ENCODE measurements at places on chromosomes 6 and 20. TPM values are rescaled to one million over a fixed set of nuclear protein-coding genes. Genes with fewer than 3 reads are reported as not detected.

- no peak for DNase-seq
Observed at GRCh38 chr6:130437961-130438360, 72.1 kb downstream of the TMEM200A start.

DNA sequence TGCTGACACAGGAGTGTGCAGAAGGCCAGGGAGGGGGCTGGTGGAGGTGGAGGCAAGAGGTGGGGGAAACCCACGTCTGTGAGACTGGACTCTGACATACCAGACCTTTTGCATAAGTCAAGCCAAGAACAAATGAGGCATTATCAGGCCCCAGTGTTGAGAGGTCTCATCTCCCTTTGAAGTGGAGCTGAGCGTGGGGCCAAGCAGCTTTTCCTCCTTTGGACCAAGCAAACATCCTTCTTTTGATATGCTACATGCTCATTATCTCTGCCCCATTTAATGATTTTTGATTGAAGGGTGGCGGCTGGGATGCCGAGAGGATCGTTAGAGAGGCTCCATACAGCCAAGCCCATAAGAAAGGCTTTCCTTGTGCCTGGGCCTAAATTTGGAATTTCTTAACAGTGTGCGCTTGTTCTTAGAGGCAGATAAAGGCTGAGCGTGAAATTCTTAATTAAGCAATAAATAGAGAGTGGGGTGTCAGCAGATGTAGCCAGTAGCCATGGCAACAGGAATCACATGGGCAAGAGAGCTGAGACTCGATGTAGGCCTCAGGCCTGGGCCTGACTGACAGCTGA lies 244.5 kb downstream of the PKHD1 start:
- DNase-seq: no peak

Gene PCED1A
- polyA plus RNA-seq: 20.8 TPM

- DNase-seq: peak; percentile 83
Observed at GRCh38 chr6:84052204-84052882, 18.8 kb downstream of the MRAP2 start.

- no peak for DNase-seq
Observed at GRCh38 chr6:2806644-2807043, 35.0 kb downstream of the SERPINB1 start.

DNA sequence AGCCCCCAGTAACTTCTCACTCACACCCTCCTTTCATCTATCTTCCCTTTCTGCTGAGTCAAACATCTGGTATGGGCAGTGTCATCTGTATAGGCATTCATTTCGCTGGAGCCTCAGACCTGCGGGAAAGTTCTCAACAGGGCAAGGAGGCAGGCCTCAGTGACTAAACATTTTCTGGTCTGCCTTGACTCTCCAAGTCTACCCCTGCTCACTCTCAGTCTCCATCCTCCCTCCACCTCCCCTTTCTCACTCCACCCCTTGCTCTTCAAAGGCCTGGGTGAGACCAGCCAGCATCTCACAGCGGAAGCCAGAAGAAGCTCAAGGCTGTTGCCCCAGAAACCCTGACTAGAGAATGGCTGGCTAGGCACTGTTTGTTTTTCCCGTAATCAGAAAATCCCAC lies 105.0 kb upstream of the BEND6 start:
- peak; percentile 20 for DNase-seq

- no peak for DNase-seq
Observed at GRCh38 chr6:150249261-150249660, 106.4 kb downstream of the PPP1R14C start.

Gene RBPJL
- 0.26 TPM for polyA plus RNA-seq

GRCh38 chr6:105151644-105152043 lies 28.2 kb downstream of the POPDC3 start:
- DNase-seq: no peak

GRCh38 chr20:63579017-63579694 lies 5.1 kb upstream of the HELZ2 start:
- DNase-seq: no peak

GRCh38 chr6:17485181-17485580 lies 91.8 kb downstream of the CAP2 start:
- DNase-seq: no peak

DNA sequence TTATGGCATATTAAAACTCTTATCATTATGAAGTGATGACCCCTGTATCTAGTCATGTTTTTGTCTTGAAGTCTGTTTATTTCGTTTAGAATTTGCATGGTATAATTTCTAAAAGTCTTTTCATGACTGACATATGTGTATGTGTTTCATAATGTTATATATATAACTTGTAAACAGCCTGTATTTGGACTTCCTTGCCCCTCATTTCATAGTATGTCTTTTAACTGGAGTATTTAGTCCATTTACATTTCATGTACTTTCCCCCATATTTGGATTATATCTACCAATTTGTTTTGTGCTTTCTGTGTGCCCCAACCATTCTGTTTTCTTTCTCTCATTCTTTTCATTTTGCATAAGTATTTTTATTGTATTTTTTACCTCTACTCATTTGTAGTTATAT lies 59.0 kb downstream of the SYCP2L start:
- DNase-seq: no peak

Gene JPH2
- 3.7 TPM for polyA plus RNA-seq

DNA sequence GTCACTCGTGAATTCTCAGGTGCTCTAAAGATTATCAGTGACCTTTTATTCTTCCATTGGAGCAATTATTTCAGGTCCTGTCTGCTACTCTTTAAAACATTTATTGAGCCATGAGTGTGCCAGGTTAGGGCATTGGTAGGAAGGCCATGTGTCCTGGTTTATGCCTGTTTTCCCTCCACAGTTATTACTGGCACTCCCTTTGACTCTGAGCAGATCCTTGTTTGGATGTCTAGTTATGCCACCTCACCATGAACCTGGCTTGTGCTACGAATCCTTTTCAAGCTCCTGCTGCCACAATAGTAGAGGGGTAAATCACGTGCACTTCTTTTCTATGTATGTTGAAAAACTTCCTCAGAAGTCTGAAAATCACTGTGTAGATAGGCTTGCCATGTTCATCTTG lies 27.4 kb downstream of the CRYBG1 start:
- DNase-seq: no peak

DNA sequence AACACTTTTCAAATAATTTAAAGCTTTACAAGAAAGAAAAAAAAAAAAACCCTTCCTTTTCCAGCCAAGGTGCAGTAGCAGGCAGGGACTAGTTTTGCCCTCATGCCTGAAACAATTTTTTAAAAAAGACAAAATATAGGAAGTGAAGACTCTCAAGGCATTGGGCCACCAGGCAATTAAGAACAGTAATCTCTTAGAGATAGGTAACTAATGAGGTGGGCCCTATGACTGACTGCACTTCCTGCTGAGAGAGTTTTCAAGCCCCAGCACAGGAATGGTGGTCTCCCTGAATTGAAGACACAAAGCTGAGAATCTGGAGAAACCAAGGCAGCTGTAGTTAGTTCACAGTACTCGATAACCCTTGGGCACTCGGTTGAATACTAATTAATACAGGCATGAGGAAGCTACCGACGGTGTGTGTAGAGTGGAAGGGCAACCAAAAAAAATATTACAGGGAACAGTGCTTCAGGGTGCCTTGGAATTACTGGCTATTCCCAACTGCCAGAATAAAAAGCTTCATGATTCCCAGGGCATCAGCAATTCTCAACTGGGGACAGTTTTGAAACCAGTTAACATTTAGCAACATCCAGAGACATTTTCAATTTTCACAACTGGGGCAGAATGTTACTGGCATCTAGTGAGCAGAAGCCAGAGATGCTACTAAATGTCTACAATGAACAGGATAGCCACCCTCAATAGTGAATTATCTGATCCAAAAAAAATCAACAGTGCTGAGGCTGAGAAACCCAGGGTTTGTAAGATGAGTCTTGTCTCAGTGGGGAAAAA lies 36.0 kb upstream of the PLN start:
- DNase-seq: no peak

DNA sequence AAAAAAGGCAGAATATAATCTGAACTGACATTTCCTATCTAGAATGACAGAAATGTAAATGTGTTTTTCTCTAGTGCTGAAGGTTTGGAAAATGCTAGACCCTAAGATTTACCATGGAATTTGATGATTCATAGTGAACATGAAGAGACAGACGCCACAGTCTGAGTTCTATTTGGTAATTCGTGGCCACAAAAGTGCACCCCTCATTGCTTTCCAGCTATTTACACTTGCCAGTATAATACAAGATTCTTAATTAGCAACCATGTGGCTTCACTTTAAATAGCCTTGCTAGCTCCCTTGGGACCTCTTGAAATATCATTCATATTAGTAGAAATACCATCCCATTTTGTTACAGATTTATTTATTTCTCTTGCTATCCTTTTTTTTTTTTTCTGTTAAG lies 636.8 kb downstream of the PRKN start:
- no peak for DNase-seq

DNA sequence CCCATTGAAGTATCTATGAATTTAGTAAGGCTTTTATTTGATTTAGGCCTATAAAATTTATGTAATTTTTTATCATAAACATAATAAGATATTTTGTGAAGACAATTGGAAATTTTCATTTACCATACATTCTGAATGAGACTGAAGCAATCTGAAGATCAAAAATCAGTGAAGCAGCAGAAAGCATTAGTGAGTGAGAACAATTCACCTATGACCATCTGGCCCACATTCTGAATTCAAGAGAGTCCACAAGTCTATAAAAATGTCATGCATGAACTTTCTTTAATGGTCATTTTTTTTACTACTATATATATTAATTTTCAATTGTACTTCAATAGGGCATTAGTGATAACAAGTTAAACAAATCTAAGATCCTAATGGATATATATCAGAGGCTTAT lies 1026.6 kb upstream of the MAP3K7 start:
- DNase-seq: no peak

Gene CDH22
- polyA plus RNA-seq: 2.6 TPM

DNA sequence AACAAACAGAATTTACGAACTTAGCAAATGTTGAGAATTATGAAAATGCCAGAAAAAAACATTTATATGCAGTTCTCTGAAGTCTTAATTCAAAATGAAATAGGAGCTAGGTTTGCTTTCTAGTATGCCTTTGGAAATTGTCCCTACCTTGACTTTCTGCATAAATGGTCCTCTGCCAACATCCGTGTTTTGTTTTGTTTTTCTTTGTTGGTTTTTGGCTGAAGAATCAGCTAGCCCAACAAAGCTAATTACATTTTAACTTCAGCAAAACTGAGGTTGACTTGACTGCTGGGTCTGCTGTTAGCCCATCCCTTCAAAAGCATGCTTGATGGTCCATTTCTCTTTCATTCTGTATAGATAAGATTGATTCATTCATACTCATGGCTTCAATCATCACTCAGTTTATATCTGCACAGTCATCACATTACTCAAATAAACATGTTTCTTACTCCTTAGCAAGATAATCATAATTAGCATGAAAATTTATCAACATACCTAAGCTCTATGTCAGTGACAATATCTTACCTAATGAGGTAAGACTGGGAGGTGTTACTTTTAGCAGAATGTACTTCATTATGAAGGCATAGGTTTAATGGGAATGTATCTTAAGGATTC lies 76.4 kb downstream of the ADGRB3 start:
- no peak for DNase-seq

DNA sequence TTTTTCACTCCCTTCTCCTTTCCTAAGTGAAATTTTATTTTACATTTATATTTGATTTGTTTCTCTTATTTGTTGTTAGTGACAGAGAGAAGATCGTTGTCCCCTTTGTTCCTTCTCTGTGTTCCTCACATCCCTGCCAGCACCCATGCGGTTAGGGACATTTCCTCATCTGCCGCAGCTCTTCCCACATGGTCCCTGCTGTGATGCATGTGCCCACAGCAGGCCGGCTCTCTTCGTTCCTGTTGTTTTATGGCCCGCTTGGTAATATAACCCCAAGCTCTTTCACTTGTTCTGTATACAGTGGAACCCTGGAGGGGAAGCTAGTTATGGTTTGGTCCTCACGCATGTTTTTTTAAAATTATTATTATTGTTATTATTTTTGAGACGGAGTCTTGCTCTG lies 23.6 kb downstream of the DTD1 start:
- no peak for DNase-seq

DNA sequence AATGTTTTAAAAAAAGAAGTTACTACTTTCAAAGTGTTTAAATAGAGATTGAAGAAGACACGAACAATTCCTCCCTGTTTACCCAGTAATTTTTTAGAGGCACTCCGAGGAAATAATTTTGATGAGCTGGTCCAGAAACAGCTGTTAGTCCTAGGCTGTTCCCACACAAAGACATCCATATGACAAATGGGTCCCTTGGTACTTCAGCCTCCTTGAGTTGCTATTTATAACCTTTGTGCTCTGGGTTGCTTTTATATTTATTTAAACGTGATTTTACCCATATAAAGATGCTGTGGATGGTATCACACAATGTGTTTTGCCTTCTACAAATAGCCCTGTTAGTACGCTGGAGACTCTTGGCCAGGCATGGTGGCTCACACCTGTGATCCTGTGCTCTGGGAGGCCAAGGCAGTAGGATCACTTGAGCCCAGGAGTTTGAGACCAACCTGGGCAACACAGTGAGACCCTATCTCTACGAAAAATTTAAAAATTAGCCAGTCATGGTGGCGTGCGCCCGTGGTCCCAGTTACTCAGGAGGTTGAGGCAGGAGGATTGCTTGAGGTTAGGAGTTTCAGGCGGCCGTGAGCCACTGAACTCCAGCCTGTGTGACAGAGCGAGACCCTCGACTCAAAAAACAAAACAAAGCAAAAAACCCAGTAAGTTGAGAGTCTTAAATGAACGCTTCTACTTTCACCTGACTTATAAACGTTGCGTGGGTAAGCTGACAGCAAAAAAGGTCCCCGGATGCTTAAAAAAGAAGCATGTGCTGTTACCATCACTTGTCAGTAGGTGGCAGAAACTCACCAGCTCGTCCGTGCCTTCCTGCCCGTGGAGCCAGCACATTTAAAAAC lies 56.9 kb upstream of the ARMH2 start:
- DNase-seq: peak; percentile 80

- DNase-seq: peak; percentile 39
Observed at GRCh38 chr6:15444881-15445280, 199.0 kb downstream of the JARID2 start.

DNA sequence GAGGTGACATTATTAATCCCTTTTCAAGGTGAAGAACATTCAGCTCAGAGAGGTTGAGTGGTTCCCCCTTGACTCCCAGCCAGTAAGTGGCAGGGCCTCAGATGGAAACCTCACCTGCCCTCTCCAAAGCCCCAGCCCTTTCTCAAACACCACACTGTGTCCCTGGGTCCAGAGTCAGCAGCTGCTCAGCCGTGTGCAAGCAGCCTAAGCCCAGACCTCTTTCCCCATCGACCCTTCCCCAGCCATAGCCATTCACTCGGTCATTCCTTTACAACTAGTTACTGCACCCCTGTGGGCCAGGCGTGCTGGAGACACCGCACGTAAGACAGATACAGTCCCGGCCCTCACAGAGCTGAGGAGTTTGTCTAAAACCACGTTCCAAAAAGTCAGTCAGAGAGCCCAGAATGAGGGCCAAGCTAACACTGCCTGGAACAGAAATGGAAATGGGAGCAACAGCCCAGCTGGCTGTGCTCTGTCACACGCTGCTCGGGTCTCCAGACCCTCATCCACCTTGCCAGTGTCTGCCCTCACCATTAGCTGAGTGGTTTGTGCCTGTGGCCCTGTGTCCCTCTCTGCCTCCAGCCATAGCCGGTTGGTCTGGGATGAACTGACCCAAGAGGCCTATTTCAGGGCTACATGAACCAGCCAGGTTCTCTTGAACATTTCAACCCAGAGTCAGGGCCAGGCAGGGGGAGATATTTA lies 29.6 kb downstream of the ZC3H12D start:
- DNase-seq: no peak

- no peak for DNase-seq
Observed at GRCh38 chr6:111573892-111574797, 31.5 kb downstream of the TRAF3IP2 start.

GRCh38 chr6:127923135-127923534 lies 22.3 kb upstream of the THEMIS start:
- no peak for DNase-seq

Gene PCK1
- polyA plus RNA-seq: 0.88 TPM

Gene ACTR5
- polyA plus RNA-seq: 18.9 TPM

Measured in testis (tissue), 5 donors.